M059J (cell line): ENCODE measurements at places on chromosomes 2 and 18. TPM values are rescaled to one million over a fixed set of nuclear protein-coding genes. Genes with fewer than 3 reads are reported as not detected.

DNA sequence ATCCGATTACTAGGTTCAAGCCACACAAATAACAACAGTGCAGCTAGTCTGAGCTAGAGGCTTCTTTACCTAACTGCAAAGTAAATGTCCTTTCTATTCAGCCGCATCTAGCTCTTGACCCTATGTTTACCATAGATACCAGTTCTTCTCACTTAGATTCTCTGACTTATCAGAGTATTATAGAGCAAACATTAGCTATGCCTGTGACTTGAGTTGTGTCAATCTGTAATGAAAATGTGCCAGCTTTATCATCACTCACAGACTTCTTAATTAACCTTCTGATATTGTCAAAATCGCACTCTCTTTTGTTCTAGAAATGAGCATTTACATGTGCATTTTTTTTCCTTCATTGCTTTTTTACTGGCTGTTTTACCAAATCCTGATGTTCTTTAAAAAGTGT, 79.9 kb downstream of the BCL11A start:
- DNase-seq, result no peak

- no peak for DNase-seq
Measured at GRCh38 chr18:13161276-13161899, 57.2 kb upstream of the LDLRAD4 start.

DNA sequence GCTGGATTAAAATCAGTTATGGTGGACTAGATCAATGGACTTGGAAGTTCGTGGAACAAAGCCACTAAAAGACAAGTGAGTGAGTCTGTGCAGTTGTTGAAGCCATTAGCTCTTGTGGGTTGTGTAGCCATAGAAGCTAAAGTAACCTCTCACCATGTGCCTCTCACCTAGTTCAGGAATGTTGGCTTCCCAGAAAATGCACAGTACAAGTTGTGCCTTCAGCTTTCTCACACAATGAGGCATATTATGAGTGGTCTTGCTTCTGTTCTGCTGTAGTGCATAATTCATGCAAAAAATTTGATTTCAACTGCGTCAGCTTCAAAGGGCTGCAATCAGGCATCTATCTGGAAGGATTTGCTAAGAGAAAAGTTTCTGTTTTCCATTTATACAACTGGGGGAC, 26.2 kb downstream of the CERS6 start:
- no peak for DNase-seq

GRCh38 chr2:75489721-75490120, 71.0 kb downstream of the EVA1A start:
- DNase-seq, result peak; percentile 82

DNA sequence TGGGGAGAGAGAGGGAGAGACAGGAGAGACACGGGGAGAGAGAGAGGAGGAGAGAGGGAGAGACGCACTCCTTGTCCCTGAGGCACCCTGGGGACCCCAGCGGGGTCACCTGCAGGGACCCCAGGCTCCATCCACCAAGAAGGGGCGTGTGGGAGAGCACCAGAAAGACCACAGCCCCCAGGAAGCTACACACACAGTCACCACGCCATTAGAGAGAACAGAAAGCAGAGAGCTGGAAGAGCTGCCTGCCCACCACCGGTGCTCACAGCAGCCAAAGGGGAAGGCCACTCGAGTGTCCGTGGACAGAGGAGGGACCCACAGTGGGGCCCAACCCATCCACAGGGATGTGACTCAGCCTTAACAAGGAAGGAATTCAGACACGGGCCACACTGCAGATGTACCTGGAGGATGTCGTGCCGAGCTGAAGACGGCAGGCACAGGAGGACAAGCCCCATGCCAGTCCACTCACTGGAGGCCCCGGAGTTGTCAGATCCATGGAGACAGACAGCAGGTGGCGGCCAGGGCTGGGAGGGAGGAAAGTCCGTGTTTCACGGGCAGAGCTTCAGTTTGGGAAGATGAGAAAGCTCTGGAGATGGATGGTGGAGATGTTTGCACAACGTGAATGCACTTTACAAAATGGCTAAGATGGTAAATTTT, 11.5 kb upstream of the NFATC1 start:
- peak; percentile 9 for DNase-seq

DNA sequence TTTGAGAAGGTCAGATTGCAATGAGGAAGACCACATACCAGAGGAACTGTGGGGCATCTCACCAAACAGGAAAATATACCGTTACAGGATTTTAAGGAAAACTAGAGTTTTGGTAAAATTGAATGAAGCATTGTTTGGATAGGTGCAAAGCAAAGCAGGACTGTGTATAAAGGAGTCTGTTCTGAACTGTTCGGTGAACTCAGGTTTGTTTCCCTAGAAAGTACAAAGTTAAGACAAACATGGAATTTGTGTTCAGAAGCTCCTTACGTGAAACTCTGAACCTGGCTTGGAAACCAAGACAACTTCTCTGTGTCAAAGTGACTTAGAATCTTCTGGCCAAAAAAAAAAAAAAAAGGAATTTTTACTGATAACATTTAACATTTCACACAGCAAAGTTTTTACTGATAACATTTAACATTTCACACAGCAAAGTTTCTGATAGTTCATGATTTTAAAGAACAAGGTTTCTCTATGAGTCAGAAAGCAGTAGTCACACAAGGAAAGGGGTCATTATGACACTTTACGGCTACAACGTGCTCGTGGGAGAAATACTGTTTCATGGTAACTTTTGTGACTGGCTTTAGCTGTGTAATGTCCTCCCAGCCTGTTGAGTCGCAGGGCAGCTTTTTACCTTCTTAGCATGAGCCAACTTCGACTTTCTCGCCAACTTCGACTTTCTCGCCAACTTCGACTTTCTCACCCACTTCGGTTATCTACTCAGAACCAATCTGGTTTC, 21.2 kb upstream of the TET3 start:
- no peak for DNase-seq

GRCh38 chr18:62632788-62633455, 82.4 kb upstream of the PHLPP1 start:
- DNase-seq, result no peak

DNA sequence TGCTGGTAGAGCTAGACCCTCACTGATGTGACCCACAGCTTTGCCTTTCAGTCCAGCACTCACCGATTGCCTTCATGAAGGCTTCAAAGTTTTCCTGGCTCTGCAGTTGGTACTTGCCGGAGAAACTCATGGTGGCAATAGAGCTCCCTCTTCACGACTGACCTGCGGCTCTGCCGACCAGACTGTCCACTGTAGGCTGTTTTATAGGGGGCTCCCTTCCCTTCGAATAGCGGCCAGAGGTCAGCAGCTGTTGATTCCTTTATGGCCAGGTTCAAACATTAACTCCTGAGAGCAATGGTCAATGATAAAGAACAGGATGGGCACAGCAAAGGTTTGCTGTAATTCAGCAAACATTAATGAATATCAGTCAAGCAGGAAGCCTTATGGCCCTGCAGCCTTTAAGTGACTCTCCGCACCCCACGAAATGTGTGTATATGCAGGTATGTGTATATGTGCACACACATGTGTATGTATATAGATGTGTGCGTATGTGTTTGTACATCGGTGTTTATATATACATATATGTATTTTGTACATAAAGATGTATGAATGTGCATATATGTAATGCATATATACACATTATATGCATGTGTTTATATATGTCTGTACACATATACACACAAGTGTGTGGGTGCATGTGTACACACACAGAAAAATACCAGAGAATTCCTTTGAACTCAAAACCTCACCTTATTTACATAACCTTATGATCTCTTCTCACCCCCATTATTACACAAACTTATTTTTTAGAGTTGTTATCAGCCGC, at the start of gene FABP1:
FABP1 (minus strand) TSS at position 175 of the 766 bp plus-strand sequence; CDS start at position 130, 45 bp downstream.
- no peak for DNase-seq

DNA sequence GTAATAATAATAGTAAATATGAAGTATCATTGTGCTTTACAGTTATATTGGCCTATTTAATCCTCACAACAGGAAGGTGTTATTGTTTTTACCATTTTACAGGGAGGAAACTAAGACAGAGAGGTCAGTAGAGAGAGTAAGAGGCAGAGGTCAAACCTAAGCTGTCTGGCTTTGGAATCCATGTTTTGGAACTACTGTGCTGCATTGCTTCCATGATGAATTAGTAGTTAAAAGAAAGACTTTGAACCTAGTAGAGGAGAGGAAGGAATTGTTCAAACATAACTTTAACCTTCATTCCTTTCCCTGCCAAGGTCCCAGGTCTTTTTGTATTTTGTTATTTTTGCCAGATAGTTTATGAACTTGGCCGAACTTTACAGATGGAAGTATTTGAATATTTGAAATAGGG, 80.9 kb downstream of the PHLPP1 start:
- DNase-seq, result no peak

DNA sequence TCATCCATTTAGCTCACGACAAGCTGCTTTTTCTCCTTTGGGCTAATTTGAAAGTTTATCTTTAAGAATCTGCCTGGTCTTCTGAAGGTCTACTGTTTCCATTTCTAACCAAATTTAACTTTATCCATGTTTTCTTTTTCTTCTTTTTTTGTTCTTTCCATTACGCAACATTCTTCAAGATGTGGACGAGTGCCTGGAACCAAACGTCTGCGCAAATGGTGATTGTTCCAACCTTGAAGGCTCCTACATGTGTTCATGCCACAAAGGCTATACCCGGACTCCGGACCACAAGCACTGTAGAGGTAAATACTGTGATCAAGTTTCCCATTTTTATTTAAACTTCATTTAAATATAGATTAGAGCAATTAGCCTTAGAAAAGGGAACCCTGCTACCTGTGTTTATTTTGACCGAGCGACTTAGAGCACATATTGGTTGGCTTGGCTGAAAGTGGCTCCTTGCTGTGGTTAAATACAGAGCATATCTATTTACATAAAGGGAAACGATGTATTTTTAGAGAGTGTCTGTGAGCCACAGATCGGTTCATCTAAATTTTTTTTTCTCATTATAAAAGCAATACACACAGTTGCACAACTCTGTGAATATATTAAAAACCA, 183.4 kb upstream of the RASGRP3 start:
- DNase-seq, result no peak

DNA sequence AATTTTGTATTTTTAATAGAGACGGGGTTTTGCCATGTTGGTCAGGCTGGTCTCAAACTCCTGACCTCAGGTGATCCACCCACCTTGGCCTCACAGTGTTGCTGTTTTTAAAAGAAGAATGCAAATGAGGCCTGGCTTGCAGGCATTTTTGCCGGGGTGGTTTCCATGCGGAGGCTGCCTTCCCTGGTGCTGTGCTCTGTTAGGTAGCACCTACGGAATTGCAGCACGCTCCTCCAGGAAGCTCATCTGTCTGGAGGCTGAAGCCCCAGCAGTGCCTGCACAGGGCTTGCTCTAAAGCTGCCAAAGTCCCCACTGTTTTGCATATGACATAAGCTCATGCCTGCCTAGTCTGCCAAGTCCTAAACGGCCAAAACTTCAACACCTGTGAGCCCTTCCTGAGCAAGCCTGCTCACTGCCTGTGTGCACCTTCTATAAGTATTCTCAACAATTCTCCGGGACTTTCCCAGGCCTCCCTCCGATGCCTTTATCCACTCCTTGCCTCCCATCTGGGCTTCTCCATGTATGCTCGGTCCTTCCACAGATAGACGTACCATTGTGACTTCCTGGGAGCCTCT, 551.3 kb upstream of the RAB6C start:
- no peak for DNase-seq

- DNase-seq, result peak; percentile 45
Measured at GRCh38 chr2:134919341-134920210, 954 bp downstream of the CCNT2 start.

DNA sequence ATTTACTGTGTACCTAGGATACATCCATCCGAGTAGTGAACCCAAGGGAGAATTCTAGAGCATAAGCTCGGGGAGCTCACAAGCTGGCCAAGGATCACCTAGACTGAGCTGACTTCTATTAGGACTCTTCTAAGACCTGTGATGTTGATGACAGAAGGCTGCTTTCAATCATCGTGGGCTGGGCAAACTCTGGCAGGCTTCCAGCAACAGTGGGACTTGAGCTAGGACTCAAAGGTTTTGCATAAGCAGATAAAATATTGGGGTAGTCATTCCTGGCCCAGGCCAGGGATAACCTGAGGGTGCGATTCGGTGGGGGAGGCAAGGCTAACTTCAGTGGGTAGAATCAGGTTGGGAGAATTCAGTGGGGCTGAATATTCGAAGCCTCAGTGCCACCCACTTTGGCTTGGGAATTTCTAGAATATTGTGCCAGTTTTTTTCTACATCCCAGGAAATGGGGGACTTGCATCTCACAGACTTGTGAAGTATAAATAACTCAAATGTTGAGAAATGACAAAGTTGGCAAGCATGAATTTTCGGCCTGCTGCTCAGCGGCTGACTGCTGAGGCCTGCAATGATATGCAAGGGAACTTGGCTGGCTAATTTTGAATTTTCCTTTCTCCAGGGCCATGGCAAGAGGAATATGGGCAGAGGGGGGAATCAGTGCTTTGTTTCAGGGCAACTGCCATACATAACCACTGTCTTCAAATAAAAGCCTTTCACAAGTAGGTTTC, 274.3 kb downstream of the PRKCE start:
- DNase-seq, result no peak

DNA sequence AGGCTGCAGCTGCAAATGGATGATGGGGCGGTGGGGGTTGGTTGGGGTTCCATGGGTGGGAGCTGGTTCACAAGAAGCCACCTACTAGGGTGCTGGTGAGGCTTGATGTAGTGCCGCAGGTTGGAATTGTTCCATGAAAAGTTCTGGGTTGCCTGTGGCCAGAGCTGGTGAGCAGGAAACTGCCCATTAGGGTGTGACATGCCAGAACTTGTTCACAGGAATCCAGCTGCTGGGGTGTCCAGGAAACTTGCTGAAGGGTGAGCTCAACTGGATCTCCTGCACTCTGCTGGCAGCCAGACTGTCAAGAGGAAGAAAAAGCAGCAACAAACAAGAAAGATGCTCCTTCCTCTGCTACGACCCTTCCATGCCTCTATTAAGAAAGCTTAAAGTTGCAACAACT, 48.8 kb downstream of the MAP3K20 start:
- DNase-seq, result peak; percentile 31

GRCh38 chr18:8303151-8303755, 306.0 kb upstream of the RAB12 start:
- DNase-seq, result no peak

ACKR3 gene
- total RNA-seq, result 2.7 and 3.0 TPM in 2 replicates

PRKAG3 gene
- not detected in 2 replicates for total RNA-seq

WIPF1 gene
- total RNA-seq, result 5.2 and 10.6 TPM in 2 replicates

ABCG8 gene
- total RNA-seq, result not detected in 2 replicates

TMEM150A gene
- 2.3 and 3.6 TPM in 2 replicates for total RNA-seq

IL18RAP gene
- total RNA-seq, result not detected in 2 replicates

AQP12A gene
- total RNA-seq, result not detected in 2 replicates

AKAIN1 gene
- total RNA-seq, result not detected in 2 replicates

ITGAV gene
- total RNA-seq, result 45.9 and 69.9 TPM in 2 replicates

OSR1 gene
- total RNA-seq, result 0.15 TPM in 1 of 2 replicates, not detected in the other

CENPA gene
- total RNA-seq, result 22.0 and 33.3 TPM in 2 replicates
